DMS79 (cell line): ENCODE measurements at places on chromosomes 7 and 10.

GRCh38 chr10:115706488-115707076 lies 566.4 kb downstream of the GFRA1 start:
- no peak for DNase-seq

DNA sequence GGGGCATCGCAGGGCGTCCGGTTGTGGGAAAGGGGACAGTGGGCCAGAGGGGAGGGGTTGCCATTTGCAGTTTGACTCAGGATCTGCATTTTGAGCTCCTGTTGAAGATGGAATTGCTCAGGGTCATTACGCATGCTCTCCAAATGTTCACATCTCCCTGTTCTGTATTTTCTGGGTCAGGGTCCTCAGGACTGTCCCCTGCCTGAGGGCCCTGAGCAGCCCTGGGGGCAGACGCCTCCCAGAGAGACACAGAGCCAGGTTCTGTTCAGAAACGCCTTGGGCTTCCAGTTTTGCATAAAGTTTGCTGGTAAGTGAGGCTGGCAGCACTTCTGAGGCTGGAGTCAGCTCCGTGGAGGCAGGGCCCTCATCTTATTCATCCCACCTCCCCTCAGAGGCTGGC lies 34.1 kb upstream of the NUB1 start:
- no peak for DNase-seq

- DNase-seq = no peak
Measured at GRCh38 chr10:33344676-33345075, 10.2 kb upstream of the NRP1 start.

GRCh38 chr10:103153302-103154197 lies 39.5 kb downstream of the NT5C2 start:
- no peak for DNase-seq

- DNase-seq = no peak
Measured at GRCh38 chr10:93319096-93319495, 163.0 kb downstream of the MYOF start.

DNA sequence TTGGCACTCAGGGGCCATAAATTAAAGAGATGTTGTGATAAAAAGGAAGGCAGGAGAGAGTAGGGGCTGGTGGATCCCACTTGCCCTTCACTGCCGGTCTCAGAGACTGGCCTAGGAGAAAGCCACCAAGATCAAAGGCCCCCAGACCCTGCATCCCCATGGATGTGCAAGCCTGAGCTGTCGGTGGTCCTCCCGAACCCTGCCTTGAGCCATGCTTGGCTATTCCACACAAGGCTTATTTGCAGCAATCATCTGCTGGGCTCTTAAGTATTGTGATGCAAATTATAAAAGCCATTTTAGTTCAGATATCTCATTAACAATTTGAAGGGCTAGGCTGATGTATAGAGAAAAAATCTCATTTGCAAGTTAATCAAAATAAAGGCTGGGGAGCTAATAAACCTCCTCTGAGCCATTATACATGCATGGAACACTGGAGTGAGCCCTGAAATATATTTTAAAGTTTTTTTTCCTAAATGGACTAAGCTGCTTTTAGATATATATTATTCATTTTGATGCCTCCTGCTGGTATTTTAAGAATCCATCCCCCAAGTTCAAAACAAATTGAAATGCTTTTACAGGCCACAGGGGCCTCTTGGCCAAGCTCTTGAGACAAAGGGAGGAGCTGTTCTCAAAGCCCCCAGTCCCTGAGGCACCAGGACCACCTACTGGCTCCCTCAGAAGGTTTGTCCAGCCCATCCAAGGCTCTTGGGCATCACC lies 28.1 kb downstream of the OAT start:
- no peak for DNase-seq

- DNase-seq = no peak
Measured at GRCh38 chr7:2734084-2734686, 46.2 kb downstream of the AMZ1 start.

GRCh38 chr7:6375348-6376101 lies 72.2 kb downstream of the DAGLB start:
- DNase-seq = no peak

DNA sequence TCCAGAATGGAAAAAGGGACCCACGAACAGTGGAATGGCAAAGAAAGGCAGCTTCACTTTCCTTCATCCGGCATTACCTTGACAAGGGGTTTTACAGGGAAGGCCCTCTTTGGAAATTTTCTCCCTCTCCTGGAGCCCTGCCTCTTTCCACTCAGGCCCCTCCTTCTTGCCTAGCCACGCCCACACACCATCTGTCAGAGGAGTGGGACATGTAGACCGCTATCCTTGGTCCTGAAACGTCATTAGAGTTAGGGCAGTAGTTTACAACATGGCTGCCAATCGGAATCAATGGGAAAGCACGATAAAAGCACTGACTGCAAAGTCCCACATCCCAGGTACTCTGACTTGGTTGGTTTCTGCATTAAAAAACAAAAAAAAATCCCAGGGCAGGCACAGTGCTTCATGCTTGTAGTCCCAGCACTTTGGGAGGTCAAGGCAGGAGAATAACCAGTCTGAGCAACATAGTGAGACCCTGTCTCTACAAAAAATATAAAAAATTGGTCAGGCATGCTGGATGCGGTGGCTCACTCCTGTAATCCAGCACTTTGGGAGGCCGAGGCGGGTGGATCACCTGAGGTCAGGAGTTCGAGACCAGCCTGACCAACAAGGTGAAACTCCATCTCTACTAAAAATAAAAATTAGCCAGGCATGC lies 96.4 kb downstream of the MARCHF5 start:
- DNase-seq = no peak

DNA sequence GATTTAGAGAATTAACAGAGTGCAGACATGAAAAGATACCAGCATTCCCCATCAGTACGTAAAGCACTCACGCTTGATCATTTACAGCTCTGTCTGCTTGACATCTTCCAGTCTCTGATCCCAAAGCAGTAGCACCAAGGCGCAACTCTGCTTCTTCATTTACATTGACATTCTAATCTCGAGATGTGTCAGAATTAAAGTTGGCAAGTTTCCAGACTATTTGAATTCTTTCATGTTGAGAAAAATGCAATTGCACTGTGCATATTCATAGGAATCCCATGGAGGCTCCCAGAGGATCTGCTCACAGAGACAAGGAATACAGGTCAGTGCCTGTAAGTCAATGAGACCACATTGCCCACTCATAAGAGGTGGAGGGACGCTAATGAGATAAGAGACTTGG lies 183.9 kb downstream of the LRRN3 start:
- DNase-seq = no peak

- no peak for DNase-seq
Measured at GRCh38 chr10:80684259-80684658, 146.6 kb downstream of the SH2D4B start.

DNA sequence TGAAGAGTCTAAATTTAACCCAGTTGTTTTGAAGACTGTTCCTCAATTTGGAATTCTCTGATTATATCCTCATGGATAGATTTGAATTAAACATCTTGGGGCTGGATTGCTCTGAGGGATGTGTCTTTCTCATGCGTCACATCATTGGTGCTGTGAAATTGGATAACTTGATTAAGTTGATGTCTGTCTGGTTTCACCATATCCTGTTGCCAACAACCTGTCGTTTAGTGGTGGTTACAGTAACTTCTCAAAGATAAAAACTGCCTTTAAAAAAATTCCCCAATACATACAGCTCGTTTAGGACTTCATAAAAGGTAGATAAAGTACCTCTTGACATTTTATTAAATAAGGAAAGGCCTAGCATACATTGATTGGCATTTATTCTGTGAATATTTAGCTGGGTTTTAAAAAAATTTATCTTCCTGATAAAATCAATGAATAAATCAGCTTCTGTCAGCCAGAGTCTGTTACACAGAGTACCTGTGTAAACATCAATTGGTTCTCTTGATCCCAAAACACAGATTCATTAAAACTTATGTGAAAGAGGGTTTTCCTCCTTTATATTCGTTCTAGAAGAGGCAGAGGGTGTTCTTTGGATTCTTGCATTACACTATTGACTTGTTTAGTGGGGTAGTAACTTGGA lies 10.5 kb downstream of the CRCP start:
- no peak for DNase-seq

DNA sequence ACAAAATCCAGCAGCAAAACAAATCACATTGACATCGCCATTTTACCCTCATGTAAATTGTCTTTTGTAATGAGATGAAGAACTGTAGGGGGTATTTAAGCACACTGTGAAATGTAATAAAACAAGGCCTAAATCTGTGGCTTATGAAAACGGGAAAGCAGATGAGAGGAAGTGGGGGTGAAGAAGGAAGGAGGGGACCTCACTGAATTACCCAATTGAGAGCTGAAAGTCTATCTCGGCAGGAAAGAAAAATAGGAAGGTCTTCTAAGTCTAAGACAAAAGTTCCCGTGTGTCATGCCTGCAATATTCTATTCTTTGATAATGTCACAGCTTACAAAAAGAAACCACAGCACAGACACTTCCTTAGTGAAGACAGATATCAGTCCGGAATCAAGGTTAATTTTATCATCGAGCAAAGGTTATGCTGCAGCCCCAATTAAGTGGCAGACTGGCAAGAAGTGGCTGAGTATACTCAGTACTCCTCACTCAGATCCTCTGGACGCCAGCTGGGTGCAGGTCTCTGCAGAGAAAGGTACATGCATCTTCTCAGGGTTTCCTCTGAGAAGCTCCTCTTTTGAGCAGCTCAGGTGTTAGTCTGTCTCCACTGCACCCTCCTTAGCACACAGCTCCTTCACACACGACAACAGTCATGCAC lies 239.7 kb downstream of the FANK1 start:
- no peak for DNase-seq

DNA sequence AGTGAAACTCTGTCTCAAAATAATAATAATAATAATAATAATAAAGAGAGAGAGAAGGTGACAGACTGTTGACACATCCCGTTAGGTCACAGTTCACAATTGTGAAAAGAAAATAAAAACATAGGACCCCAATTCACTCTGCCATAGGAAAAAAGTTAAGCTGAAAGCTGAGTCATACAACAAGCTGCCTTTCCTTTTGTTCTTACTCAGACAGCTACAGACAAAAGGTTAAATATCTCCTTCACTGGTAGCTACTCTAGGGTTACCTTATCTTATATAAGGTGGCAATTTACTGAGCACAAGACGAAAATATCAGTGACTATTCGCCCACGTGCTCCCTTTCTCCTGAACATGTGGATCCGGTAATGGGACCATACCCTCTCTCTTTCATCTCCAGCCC lies 17.5 kb downstream of the TUBAL3 start:
- DNase-seq = no peak

DNA sequence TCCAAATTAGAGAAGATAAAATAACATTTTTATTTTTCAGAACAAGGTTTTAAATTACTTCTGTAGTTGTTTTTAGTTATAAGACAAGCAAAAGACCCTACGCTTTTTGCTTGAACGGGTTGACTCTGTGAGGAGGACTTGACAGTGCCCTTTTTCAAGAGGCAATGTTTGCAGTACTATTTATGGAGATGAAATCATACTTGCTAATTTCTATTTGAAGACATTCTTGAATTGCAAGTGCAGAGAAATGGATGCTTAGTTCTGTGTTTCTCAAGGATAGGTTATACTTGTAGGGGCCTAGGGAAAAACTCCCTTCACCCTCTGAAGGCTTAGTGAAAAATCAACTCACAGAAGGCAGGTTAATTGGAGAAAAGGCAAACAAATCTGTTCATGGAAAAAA lies 1229.5 kb downstream of the REEP3 start:
- no peak for DNase-seq

DNA sequence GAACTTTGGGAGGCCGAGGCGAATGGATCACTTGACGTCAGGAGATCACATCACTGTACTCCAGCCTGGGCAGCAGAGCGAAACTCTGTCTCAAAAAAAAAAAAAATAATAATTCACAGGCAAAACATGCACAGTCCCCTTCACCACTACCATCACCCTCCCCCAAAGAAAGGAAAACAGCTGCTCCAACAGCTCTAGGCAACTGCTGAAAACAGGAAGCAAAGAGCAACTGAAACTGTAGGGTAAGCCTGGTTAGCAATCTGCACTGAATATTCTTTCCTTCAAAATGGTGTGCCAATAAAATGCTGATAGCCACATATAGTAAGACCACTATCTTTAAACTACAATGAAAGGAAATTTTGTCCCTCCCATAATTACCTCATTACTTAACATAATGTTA lies 11.8 kb downstream of the NT5C2 start:
- DNase-seq = no peak

GRCh38 chr10:75776738-75777504 lies 345.5 kb downstream of the LRMDA start:
- DNase-seq = no peak
